ENCODE measurements at places on chromosomes 3 and 15.

DNA sequence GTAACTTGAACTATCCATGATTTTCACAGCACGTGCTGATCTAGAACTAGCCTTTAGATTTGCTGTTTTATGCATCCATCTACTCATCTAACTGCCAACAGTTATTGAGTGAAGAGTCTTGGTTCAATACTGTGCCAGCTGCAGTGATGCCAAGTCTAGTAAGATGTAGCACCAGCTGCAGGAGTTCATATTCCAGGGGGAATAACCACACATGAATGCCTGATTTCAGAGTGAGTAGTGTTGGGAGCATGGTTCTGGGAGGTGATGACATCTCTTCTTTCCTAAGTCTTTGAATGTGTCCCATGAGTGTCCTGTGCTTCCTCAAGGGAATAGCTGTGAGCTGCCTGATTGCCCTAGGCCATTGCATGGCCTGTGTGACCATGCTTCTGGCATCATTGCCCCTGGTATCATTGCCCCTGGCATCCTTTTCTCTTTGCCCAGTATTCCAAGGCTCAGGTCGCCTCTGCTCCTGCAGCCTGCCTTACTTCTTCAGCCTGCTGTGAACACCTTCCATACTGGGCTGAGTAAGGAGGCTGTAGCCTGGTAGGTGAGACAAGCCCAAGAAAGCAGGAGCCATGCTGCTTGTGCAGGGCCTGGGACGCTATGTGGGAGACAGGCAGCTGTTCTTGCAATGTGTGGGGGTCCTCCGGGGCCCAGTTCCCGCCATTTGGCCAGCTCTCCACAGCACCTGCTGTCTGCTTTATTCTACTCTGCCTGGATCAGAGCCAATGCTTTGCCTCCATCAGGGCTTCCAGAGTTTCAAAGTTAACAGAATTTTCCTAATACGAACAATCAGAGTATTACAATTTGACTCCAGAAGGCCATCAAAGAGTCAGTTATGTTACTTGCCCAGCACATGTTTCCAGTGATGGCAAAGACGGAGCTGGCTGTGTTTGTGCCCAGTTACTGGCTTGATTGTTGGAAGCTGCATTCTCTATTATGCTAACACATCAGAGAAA lies 73.2 kb downstream of the CLSTN2 start:
- H3K4me3 ChIP-seq: no peak overlapping the region
- no peaks in the 10 kb centered on the region for H3K36me3 ChIP-seq
- H3K27me3 ChIP-seq: no peaks in the 10 kb centered on the region
- no peaks in the 10 kb centered on the region for H3K4me1 ChIP-seq

- H3K36me3 ChIP-seq: no peaks in the 10 kb centered on the region
- H3K27me3 ChIP-seq: no peaks in the 10 kb centered on the region
- no peak overlapping the region for H3K27ac ChIP-seq
- no peaks in the 10 kb centered on the region for H3K4me1 ChIP-seq
- no peak for DNase-seq
- no peak overlapping the region for H3K4me3 ChIP-seq
Measured at GRCh38 chr3:186121968-186122367, 13.1 kb upstream of the ETV5 start.

DNA sequence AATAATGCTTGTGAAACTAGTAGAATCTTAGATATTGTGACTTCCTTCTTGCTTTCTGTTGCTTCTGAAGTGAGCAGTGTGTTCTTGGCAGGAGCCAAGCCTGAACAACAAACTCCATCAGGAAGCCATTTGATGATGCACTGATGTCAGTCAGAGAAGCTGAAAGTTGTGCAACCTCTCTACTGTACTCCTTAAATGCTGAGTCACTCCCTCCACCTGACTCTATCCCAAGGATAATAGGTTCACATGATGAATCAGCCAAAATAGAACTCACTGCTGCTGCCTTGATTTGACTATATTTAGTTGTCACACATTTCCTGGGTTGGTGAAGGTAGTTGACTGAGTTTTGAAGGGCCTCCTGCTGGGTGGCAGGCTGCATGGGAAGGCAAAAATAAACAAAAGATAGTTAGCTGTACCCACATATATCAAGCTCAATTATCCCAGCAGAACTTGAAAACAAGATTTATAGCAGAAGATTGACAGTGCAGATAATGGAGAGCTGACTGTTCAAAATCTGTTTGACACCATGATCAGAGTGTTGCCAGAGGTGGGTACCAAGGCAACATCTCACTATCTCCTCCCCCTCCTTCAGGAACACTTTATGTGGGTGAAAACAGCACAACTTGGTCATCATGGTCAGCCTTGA lies 328.4 kb upstream of the DPH6 start:
- H3K27me3 ChIP-seq: no peaks in the 10 kb centered on the region
- H3K27ac ChIP-seq: no peak overlapping the region
- H3K36me3 ChIP-seq: no peaks in the 10 kb centered on the region
- H3K4me1 ChIP-seq: no peaks in the 10 kb centered on the region

GRCh38 chr3:23459889-23460546 lies 256.9 kb downstream of the UBE2E2 start:
- no peaks in the 10 kb centered on the region for H3K4me1 ChIP-seq
- no peak overlapping the region for H3K27ac ChIP-seq
- H3K4me3 ChIP-seq: no peak overlapping the region
- H3K27me3 ChIP-seq: no peaks in the 10 kb centered on the region
- no peaks in the 10 kb centered on the region for H3K36me3 ChIP-seq
